Tongue (tissue), 3 donors: ENCODE measurements at places on chromosomes 2 and 18.

GRCh38 chr2:47043142-47043890, 111.8 kb downstream of the STPG4 start:
- peak; percentile 83 for DNase-seq

DNA sequence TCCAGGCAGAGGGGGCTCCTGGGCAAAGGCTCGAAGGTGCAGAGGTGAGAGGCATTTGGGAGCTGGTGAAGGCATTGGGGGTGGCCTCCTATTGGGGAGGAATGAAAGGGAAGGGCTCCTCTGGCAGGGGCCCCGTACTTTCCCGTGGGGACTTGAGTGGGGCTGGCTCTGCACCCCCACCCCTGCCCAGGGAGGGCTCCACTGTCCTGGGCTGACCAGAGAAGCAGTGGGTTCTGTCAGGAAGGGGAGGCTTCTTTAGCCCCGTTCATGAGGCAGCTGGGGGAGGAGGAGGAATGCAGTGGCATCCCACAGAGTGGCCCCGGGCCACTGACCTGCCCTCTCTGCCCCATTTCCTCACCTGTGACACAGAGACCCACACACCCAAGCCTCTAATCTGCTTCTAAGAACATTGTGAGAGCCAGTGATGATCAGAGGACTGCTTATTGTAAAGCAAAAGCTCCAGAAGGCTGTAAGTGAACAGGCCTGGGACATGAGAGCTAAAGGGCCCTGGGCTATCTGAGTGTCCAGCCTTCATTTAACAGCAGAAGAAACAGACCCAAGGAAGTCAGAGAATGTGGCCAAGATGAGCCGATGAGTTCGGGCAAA, 38.6 kb upstream of the GPAT2 start:
- no peak for DNase-seq

DNA sequence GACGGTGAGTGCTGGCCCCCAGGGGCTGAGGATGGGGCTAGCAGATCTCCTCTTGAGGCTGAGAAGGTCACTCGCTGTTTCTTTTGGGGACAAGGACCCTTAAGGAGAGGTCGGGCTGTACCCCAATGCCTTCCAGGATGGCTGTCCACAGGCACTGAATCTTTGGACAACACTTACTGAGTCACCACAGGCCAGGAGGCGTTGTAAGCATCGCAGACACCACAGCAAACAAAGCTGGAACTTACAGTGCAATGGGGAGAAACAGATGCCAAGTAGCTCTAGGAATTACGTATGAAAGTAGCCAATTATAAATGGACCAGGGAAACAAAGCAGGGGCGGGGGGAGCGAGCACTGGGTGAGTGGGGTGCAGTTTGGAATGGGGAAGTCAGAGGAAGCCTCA, 219.8 kb downstream of the GLI2 start:
- no peak for DNase-seq

DNA sequence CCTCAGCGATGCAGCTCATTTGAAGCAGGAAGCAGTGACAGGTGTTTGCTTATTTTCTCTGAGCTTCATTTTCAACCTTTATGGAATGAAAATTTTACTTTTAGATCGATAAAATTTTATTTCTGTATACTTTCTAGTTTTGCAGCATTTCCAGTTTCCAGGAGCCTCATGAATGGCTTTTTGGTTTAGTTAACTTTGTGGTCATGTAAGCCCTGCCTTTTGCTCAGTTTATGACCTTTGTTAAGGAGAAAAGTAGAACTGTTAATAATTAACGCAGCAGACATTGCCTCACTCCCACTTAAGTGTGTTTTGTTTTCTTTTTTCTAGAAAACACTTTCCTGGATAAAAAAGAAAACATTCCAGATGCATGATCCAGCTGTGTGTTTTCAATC, 4.4 kb upstream of the FARP2 start:
- no peak for DNase-seq

- no peak for DNase-seq
These were observed 210.5 kb downstream of the ALPK2 start for GRCh38 chr18:58418361-58418760.

DNA sequence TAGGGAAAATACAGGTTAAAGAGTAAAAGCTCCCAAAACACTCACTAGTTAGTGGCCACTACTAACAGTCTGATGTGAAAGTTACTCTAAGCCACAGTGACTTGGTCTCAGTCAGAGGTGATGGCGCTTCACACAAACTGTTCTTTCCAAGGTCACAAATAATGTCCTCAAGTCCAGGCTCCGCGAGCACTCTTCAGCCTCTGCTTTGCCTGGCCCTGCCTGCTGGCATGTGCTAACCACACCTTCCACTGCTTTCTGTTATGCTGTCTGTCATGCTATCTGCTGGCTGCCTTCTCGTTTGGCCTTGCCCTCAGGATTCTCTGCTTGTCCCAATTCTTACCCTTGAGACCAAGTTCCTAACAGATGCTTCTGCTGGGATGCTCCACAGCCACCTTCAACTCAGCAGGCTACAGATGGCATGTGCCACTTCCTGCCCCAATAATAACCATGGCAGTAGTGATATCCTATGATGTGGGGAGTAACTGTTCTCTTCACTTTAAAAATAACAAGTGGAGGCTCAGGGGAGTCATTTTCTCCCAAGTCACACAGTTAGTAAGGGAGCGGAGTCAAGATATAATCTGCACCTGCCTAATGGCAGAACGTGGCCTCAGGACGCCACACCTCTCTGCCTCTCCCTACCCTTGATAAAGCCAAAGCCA, 75.7 kb downstream of the ZAP70 start:
- no peak for DNase-seq

- DNase-seq, result no peak
These were observed 106.0 kb upstream of the FOSL2 start for GRCh38 chr2:28286678-28287077.

GRCh38 chr18:57744211-57744694, 58.9 kb downstream of the ATP8B1 start:
- peak; percentile 56 for DNase-seq

DNA sequence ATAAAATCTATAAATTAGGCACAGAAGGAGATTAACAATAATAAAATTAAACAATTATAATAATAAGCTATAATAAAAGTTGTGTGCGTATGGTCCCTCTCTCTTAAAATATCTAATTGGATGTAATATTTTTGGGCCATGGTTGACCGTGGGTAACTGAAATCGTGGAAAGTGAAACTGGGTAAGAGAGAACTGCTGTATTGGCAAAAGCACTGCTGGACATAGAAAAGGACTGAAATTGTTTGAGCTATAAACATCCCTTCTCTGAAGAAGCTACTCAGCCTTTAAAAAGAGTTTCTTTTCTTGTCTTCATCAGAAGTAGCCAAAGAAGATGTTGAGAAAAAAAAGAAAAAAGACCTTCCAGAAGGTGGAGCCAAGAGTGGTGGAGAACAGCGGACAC, 379.4 kb downstream of the ZNF521 start:
- DNase-seq, result no peak

DNA sequence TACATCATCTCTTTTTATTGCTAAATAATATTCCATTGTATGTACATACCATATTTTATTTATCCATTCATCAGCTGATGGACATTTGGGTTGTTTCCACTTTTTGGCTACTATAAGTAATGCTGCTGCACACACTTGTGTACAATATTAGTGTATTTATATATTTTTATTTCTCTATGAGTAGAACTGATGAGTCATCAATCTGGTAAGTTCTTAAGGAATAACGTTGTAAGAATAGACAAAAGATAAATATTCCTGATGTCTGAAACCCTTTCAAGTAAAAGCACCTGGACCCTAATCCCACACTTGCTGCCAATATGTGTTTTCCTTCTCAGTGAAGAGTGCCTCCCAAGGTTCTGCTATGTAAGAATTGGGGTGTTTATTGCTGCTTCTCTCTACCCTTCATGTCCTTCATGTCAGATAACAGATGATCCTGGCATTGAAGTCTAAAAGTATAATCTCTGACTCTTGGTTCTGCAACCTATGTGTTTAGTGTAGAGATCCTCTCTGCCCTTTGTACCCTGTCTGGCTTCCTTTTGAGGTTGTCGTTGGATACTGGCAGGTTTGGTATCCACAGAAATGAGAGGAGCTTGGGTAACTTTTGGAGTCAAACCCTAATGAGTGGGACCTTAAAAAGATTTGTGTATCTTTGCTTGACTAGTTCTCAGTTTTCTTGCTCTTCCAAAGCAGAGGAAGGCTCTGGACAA, 293.0 kb upstream of the EPC2 start:
- DNase-seq, result no peak

DNA sequence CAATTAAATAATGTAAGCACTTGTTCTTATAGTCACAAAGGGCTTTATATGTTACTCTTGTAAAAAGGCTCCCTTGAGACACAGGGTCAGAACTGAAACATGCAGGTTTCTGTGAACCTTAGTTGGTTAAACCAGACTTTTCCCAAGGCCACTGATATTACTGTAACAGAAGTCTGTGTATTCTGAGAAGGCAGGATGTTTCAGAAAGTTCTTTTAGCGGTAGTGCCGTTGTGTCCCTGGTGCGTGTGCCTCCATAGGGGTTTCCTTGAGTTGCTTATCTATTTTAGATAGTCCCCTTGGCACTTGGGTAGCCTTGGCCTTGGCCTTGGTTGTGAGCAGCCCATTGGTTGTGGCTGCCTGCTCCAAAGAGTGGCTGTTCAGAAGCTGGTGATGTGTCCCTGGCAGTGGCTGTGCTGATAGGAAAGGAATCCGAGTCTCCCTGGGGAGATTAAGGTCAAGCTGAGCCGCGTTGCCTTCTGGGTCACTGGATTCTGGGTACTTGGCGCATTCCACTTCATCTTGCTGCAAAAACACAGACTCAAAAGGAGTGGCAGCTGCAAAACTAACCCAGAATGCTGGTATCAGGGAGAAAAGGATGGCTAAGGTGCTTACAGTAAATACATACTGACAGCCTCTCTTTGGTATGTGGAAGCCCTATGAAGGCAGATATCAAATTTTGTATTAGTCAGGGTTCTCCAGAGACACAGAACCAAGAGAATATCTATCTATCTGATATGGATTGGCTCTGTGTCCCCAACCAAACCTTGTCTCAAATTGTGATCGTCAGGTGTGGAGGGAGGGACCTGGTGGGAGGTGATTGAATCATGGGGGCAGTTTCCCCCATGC, 69.7 kb downstream of the FHOD3 start:
- no peak for DNase-seq

- DNase-seq, result no peak
These were observed 34.8 kb upstream of the LDLRAD4 start for GRCh38 chr18:13183790-13184189.
